ENCODE measurements at places on chromosomes 12 and 14.

DNA sequence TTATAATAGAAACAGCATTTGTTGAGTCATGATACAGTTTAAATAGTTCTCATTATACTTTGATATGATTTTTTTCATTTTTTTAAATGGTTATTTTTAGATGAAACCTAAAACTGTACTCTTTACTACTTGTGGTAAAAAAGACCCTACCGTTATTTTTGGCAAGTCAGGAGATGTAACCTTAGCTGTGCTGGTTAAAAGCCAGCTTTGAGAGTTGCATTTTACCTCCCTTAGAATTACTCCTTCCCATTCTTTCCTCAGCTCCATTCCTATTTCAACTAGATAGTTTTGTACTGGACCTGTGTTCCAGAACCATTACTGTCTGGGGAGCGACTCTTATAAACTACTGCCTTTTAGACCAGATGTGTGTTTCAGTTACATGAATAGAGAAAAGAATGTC lies 92.0 kb downstream of the RAD51B start:
- no peak for DNase-seq

DNA sequence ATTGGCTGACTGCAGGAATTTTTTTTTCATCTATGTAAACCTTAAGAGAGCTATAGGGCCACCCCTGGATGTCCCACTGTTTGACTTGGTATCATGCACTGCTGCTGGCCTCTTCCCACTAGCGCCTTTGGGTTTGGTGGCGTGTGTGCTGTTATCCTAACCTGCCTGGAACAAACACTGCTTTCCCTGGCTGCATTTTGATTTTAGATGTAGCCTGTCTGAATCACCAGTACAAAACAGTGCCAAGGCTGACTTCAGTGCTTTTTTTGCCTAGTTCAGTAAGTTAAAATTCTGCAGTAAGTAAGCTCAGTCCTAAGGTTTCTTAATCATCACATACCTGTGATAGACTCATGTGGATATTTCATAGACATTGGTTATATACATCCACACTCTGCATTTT lies 99.2 kb downstream of the EML1 start:
- DNase-seq: no peak

GRCh38 chr12:96210376-96211055 lies 16.3 kb downstream of the ELK3 start:
- DNase-seq: no peak

GRCh38 chr12:24227551-24227950 lies 278.1 kb upstream of the SOX5 start:
- DNase-seq: no peak

Data from stimulated activated CD8-positive, alpha-beta memory T cell treated with anti-CD3 and anti-CD28 coated beads, Interleukin-2, amount 100 ng/mL, for 48 hours (primary cell).